ENCODE measurements at places on chromosomes 3 and 15.

DNA sequence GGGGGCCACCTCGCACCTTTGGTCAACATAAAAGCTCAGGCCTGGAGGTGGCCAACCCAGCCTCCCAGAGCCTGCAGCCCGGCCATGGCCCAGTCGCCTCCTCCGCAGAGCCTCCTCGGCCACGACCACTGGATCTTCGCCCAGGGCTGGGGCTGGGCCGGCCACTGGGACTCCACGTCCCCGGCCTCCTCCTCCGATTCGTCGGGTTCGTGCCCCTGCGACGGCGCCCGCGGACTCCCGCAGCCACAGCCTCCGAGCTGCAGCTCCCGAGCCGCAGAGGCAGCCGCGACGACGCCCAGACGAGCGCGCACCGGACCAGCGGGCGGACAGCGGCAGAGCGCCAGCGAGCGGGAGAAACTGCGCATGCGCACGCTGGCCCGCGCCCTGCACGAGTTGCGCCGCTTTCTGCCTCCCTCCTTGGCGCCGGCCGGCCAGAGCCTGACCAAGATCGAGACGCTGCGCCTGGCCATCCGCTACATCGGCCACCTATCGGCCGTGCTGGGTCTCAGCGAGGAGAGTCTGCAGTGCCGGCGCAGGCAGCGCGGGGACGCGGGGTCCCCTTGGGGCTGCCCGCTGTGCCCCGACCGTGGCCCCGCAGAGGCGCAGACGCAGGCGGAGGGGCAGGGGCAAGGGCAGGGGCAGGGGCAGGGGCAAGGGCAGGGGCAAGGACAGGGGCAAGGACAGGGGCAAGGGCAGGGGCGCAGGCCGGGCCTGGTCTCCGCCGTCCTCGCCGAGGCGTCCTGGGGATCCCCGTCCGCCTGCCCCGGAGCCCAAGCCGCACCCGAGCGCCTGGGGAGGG is at the start of gene MESP2:
Gene MESP2, plus strand, starts transcription at position 59 of the 799 bp plus-strand sequence. Its CDS starts 26 bp downstream, at position 85.
- peak; percentile 56 for DNase-seq

DNA sequence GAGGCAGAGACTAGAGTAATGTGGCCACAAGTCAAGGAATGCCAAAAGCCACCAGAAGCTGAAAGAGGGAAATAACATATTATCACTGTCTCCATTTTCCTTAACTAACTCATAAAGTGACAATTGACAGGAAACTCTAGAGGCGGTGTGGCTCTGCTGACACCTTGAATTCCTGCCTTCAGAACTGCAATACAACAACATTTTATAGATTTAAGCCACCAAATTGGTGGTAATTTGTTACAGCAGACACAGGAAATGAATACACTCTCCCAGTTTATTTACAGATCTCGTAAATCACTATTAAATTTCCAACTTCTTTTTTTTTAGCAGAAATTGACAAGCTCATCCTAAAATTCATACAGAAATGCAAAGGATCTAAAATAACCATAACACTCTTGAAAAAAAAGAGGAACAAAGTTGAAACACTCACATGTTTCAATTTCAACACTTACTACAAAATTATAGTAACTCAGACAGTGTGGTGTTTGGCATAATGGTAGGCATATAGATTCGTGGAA is 449.9 kb downstream of the OTOL1 start:
- DNase-seq = no peak

GRCh38 chr3:6179761-6180160 is 681.2 kb upstream of the GRM7 start:
- no peak for DNase-seq

DNA sequence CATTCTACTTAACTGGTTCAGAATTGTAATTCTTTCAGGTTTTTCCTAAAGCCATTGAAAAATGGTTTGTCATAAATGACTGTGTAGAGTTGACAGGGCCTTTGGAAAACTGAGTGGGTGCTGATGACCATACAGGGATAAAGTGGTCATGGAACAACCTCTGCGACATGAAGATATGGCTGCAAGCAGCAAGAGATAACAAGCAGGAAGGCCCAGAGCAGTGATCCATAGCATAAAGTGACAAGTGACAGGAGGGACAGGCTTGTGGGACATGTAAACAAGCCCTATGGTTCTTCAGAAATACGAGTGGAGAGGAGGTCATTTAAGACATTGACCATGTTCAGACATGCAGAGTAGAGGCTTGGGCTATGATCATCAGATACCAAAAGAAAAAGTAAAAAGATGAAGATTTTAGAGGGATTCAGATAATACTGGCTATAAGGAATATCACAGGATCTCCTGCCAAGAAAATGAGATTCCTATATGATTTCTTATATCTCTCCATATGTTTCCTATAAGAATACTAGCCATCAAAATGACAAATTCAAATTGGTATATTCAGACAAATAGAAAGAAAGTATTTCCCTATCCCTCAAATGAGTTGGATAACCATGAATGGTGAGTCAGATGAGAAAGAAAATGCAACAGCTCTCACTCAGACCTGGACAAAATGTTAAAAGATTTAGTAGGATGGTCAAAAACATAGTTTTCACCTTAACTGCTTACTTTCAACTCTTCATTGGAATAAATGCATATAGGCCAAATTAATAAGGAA is 827.6 kb upstream of the CFAP20DC start:
- DNase-seq = no peak

DNA sequence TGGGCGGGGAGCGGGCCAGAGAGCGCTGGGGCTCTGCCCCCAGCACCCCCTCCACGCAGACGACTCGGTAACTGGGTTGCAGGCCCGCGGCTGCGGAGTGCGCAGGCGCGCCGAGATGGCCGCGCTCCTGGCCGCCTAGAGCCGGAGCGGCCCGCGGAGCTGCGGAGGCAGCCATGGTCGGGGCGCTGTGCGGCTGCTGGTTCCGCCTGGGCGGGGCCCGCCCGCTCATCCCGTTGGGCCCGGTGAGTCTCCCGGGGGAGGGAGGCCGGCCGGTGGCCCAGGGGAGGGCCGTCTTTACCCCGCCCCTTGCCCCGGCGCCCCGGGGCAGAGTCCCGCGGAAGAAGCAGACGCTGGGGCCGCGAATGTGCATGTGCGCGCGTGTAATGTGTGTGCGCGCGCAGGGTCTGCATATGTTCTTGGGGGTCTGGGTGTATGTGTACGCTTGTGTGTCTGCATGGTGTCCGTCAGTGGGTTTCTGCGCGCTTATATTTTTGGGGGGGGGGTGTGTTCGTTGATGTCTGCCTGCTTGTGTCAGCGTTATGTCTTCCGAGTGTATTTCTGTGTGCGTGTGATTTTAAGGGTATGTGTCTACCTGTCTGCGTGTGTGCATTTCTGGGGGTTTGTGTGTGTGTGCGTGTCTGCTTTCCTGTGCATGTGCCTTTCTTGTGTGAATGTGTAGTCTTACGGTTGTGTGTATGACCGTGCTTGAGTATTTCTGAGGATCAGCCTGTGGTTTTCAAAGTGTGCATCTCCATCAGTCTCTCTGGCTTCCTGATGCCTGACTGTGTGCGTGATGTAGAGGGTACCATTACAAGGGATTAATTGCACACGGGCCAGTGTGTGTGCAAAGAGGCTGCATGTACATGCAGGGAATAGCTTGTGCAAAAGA is at the start of gene ABHD14A:
Gene ABHD14A, plus strand, starts transcription at position 102 of the 889 bp plus-strand sequence. Its CDS starts 72 bp downstream, at position 174.
- peak; percentile 73 for DNase-seq

GRCh38 chr3:126288314-126288713 is 68.9 kb downstream of the KLF15 start:
- DNase-seq = no peak

DNA sequence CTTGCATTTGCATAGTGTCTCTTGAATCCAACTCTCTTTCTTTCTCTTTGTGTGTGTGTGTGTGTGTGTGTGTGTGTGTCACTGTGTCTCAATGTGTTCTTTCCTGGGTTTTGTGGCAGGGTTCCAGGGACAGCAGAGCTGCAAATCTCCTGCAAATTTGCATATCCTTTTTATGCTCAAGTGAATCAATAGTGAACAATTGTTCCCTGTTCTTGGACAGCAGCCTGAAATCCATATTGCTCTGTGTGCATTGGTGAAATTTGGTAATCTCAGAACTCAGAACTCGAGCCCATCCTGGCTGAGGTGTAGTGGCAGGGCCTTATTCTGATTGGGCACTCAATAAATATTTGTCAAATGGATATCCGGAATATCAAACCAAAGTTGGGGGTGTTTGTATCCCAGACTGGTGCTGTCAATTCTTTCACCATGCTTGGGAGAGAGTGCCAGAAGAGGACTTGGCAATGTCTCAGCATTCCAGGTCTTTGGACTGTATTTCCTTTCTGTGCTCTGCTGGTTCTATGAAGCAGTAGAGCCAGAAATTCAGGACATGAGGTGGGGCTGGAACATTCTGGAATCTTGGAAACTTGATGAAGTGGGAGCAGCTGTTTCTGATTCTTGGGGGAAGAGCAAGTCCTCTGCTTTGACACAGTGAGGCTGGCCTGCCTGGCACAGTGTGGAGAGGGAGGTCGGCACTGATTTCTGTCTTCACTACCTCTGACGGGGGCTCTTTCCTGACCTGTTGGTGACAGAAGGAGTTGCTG is 380.6 kb upstream of the C2CD4B start:
- no peak for DNase-seq

GRCh38 chr15:33074212-33074611 is 120.3 kb downstream of the FMN1 start:
- no peak for DNase-seq

DNA sequence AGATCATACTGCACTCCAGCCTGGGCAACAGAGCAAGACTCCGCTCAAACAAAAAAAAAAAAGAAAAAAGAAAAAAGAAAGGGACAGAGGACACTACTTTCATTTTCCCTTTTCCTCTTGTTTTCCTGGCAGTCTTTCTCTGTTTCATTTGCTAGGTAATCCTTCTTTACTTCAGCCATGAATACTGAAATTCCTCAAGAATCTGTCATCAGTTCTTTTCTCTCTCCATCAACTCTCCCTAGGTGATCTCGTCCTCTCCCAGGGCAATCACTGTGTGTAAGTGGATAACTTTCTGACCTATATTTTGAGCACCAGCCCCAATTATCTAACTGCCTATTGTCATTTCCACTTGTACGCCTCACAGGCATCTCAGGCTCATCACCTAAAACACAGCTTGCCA is 51.5 kb downstream of the TTC23 start:
- DNase-seq = no peak

GRCh38 chr3:144221761-144222160 is 250.1 kb downstream of the DIPK2A start:
- DNase-seq = no peak

- DNase-seq = no peak
Observed at GRCh38 chr15:69046781-69047180, 32.3 kb downstream of the NOX5 start.

DNA sequence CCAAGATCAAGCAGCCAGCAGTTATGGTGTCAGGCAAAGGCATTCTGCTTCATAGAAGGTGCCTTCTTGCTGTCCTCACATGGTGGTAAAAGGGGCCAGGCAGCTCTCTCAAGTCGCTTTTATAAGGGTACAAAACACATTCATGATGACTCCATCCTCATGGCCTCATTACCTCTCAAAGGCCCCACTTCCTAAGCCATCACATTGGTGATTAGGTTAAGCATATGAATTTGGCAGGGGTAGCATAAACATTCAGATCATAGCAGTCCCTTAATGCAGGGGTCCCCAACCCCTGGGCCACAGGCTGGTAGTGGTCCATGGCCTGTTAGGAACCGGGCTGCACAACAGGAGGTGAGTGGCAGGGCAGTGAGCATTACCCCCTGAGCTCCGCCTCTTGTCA is 42.8 kb downstream of the PRR23E start:
- DNase-seq = no peak

- no peak for DNase-seq
Observed at GRCh38 chr15:37490707-37491106, 390.4 kb upstream of the MEIS2 start.

GRCh38 chr3:133803469-133803868 is 2.1 kb upstream of the SRPRB start:
- no peak for DNase-seq

- no peak for DNase-seq
Observed at GRCh38 chr15:101521591-101521990, 32.1 kb upstream of the PCSK6 start.

DNA sequence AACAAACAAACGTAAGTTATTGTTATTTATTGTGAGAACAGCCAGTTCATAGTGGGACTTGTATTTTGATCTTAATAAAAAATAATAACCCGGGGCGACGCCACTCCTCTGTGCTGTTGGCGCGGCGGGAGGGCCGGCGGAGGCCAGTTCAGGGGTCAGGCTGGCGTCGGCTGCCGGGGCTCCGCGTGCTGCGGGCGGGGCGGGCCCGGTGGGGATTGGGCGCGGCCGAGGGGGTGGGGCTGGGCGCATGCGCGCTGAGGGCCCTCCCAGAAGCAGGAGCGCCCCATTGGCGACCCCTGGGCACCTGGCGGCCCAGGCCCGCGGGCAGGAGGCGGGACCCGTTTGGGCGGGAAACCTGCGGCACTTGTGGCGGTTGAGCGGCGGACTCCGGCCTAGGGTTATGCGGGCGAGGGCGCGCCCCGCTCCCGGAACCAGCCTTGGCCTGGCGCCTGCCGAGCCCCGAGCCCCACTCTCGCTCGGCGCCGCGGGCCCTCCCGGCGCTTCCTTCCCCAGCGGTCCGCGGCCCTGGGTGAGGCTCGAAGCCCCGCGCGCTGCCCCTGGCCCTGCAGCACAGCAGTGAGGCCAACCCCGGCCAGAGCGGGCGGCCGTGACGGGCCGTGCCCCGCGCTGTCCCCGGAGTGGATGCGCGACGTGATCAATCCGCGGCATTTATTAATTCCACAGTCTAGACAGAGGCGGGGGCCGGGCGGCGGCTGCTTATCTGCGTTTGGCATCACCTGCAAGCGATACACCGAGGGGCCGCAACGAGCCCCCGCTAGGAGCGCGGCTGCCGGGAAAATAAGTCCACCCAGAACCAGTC is 6.0 kb downstream of the ISL2 start:
- DNase-seq = peak; percentile 27

GRCh38 chr3:126743350-126743749 is 39.3 kb downstream of the CHCHD6 start:
- no peak for DNase-seq

GRCh38 chr15:28273873-28274610 is 47.9 kb downstream of the HERC2 start:
- no peak for DNase-seq

DNA sequence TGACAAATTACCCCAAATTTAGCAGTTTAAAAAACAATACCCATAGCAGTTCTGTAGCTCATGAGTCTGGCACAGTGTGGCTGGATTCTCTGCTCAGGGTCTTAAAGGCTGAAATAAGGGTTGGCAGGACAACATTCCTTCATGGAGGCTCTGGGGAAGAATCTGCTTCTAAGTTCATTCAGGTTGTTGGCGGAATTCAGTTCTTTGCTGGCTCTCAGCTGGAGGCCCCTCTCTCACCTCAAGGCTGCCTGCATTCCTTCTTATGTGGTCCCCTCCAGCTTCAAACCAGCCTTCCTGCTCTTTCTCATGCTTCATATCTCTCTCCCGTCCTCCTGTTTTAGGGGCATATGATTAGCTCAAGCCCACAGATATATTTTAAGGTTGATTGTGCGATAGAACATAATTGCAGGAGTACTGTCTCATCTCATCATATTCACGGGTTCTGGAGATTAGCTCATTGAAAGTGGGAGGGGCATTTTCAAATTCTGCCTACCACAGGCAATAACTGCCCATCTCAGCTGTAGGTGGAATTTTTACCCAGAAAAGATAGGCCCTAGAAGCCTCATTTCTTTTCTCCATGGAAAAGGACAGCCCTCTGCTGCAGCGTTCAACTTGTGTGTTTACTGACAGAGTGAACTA is 5.6 kb upstream of the ZBTB47 start:
- no peak for DNase-seq

All from stimulated activated CD4-positive, alpha-beta T cell treated with anti-CD3 and anti-CD28 coated beads, Interleukin-2, amount 100 ng/mL, for 24 hours (primary cell).